Smooth muscle cell of the brain vasculature (primary cell): ENCODE measurements at places on chromosomes 11 and 22.

GRCh38 chr11:2748061-2748813 is 48.4 kb upstream of the KCNQ1OT1 start:
- DNase-seq = no peak

GRCh38 chr11:6557761-6558674 is 45.4 kb downstream of the RRP8 start:
- no peak for DNase-seq

- no peak for DNase-seq
These were observed 70.4 kb upstream of the FGF3 start for GRCh38 chr11:69889400-69890318.

DNA sequence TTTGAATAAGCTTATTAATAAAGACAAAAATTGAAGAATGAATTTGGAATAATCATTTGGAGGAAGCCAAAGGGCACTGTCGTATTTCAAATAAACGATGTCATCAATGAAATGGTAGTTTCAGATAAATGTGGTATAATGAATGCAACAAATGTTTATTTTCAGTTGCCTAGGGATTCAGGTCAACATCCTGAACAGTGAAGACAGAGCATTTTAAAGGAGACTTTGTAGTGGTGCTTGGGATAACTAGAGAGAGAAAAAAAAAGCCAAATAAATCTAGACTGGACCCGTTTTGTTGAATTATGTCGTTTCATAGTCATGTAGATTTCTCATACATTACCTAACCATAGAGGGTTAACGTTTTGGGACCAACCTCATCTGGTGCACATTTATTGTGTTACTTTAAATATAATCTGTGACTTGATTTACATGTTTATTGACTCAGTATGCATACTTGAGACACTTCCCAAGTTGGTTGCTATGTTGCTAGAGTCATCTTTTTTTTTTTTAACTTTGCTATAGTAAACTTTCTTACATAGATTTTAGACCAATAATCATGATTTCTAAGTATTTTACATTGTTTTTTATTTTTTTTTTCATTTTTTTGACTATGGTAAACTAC is 111.1 kb downstream of the NCAM1 start:
- DNase-seq = no peak

- no peak for DNase-seq
These were observed 34.1 kb upstream of the GLYATL1 start for GRCh38 chr11:58905011-58905720.

- no peak for DNase-seq
These were observed 70.2 kb downstream of the DBX1 start for GRCh38 chr11:20089796-20090653.

DNA sequence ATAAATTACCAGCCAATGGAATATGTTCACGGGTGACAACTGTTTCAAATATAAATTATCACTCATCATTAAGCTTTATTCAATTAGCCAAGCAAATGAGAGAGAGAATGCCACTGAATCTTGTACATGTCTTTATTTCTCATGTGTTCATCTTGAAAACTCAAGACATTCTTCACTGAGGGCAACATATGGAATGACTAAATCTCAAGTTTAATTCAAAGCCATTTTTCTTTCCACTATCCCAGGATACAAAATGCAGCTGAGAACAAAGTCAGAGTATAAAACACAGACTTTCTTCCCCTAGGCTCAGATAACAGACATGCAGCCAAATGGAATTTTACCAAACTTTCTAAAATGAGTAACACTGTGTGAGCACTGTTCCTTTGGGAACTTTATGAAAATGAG is 12.1 kb upstream of the BBOX1 start:
- no peak for DNase-seq

DNA sequence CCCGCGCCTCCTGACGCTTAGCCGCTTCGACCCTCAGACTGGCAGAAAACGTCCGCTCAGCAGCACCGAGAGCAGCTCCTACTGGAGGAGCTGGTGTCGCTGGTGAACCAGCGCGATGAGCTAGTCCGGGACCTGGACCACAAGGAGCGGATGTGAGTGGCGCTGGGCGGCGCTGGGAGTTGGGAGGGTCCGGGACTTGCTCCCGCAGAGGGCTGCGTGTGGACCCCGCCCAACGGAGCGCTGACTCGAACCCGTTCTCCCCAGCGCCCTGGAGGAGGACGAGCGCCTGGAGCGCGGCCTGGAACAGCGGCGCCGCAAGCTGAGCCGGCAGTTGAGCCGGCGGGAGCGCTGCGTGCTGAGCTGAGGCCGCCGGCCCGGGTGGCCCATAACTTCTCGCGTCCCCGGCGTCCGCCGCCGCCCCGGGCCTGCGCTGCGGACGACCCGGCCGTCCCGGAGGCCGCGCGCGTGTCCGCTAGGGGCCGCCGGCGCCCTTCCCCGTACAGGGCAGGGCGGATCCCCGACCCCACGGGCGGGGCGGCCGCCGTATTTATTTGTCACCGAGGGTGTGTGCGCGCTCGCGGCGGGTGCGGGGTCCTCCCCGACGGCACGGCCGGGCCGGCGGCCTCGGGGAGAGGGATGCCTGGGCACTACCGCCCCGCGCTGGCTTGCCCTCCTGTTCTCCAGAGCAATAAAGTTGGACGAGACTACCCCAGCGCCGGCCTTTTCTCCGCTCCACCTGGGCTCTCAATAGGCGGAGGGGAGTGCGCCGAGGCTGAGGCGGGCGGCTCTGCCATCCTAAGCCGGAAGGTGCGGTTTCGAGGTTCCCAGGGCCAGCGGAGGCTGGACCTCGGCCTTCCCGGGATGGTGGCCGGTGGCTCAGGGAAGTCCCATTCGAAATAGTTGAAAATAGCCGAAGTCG is 3.4 kb downstream of the KCNK7 start:
- DNase-seq = no peak
